ENCODE measurements at places on chromosomes 5 and 9. TPM values are rescaled to one million over a fixed set of nuclear protein-coding genes. Genes with fewer than 3 reads are reported as not detected.

- no peak for DNase-seq
These were observed 235.9 kb downstream of the EPB41L4A start for GRCh38 chr5:112183103-112183711.

- DNase-seq: no peak
These were observed 32.9 kb downstream of the ANKH start for GRCh38 chr5:14838396-14839319.

DNA sequence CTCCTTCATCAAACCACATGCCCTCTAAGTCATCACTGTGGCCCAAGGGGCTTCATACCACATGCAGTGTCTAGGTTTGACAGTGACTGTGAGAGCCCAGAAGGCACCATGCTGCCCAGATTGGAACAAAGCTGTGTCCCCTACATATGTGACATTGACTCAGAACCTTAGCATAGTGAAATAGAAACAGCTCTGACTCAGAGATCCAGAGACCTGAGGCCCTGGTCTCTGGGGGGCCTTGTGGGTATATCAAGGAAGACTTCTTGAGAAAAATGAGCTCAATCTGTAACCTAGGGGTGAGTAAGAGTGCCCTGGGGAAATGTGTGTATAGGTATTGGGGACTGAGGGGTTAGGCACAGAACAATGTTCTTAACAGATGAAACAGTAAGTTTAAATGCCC lies 7.1 kb upstream of the ENTREP1 start:
- no peak for DNase-seq

DNA sequence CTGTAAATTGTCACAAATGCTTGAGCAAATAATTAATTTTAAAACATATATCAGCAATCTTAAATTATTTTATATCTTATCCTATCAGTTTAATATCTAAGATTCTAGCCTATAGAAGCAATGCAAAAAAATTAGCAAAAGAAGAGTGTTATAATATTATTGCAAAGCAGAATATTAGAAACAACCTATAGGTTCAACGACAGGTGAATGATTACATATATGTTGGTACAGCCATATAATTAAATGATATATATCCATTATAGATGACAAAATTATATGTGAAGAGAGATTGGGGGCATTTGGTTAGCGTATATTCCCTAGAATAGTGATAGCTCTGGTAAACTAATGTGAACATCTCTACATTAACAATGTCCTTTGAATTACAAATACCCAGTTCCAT lies at the start of gene IFNE:
Gene IFNE, minus strand, starts transcription at position 101 of the 400 bp plus-strand sequence. CDS start 619 bp downstream, outside the sequence.
- DNase-seq: no peak

GRCh38 chr5:16754601-16755000 lies 137.8 kb upstream of the RETREG1 start:
- no peak for DNase-seq

GRCh38 chr5:60332244-60333004 lies 367.5 kb downstream of the DEPDC1B start:
- no peak for DNase-seq

DNA sequence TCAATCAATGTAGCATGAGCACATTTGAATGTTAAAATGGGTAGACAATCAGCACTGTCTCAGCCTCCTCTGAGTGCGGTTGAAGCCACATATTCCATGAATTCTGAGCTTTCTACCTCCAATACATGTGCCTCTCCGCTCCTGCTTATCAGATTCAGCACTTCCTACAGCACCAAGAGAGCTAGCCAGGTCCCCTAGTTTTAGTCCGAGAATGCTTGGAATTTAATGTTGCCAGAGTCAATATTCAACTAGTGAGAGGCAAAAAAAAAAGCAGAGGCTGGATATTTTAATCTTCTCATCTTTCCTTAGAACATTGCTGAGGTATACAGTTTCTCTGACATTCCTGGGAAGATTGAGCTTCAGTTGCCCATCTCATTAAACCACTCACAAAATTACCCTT lies 1979.1 kb upstream of the CDH9 start:
- no peak for DNase-seq

- DNase-seq: no peak
These were observed 13.1 kb downstream of the RPS23 start for GRCh38 chr5:82265047-82265446.

DNA sequence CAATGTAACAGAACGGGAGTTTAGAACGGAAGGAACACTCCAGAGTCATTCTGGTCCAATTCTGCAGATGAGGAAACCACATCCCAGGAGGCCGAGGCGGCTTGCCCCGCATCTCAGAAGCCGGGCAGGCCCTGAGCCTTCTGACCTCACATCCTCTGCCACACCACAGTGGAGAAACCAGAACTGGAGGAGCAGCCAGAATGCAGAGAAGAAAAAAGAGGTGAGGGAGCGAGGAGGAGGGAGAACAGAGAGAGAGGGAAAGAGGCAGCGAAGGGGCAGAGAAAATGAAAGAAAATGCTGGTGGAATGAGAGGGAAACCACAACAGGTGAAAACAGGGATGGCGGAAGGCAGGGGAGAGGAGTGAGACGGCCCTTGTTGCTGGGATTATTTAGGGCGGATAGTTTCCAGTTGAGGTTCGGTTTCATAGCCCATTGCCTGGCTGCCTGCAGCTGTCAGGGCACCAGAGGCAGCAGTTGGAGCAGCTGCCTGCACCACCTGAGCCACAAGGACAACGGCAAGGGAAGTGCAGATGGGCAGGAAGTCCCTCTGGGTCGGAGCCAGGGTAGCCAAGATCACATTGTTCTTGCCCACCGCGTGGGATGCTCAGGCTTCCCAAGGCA lies at the start of gene HMHB1:
Gene HMHB1, plus strand, starts transcription at position 77 of the 621 bp plus-strand sequence.
- DNase-seq: no peak

GRCh38 chr5:173917788-173918786 lies 29.9 kb downstream of the CPEB4 start:
- peak; percentile 55 for DNase-seq

DNA sequence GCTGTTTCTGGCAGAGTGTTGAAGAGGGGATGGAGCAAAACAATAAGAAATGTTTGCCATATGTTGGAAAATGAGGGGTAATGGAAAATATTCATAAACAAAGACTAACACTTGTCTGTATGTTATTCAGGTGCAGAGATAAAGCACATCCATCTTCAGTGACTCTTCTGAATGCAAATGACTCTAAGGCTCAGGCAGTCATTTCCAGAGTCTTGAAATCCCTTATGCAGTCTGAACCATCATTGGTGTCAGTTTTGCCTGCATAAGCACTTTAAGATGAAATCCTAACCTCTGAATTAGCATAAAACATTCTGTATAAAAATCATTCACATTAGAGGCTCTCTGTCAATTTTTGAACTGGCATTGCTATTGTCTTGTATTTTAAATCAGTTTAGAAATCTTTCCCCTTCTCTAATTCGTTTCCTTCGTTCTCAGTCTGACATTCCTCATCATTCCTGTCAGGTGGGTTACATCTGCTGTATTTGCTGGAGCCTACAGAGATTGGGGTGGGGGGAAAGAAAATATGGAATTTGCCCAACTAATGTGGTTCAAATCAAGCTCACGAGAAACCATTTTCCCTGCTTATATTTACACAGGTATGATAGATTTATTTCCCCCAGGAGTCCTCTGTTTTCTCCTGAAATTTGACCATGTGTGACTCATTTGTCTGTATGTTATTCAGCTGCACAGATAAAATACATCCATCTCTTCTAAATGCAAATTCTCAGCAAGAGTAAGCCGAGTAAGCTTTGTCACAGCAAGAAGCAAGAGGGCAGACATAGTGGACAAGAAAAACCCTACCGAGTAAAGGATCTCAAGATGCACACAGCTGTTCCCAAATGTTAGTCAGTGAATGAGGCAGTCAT lies 31.6 kb downstream of the ENC1 start:
- no peak for DNase-seq

The CCL27 gene
- not detected for total RNA-seq

The PAX5 gene
- total RNA-seq: 3.6 TPM

The ZNF483 gene
- total RNA-seq: 3.5 TPM

The TXNDC8 gene
- total RNA-seq: not detected

The ZDHHC11B gene
- 11.1 TPM for total RNA-seq

The SWI5 gene
- 20.1 TPM for total RNA-seq

The TRIP13 gene
- total RNA-seq: 1.2 TPM

The DMRT3 gene
- total RNA-seq: not detected

The PIP5K1B gene
- total RNA-seq: 57.0 TPM

The N4BP3 gene
- 0.53 TPM for total RNA-seq

The EGFLAM gene
- not detected for total RNA-seq

The ENTPD2 gene
- 28.7 TPM for total RNA-seq

The MED22 gene
- total RNA-seq: 33.0 TPM

The RABL6 gene
- 155 TPM for total RNA-seq
